ENCODE measurements at places on chromosomes 3 and 15.

- DNase-seq, result no peak
Observed at GRCh38 chr15:34242331-34242710, 17.5 kb downstream of the EMC4 start.

DNA sequence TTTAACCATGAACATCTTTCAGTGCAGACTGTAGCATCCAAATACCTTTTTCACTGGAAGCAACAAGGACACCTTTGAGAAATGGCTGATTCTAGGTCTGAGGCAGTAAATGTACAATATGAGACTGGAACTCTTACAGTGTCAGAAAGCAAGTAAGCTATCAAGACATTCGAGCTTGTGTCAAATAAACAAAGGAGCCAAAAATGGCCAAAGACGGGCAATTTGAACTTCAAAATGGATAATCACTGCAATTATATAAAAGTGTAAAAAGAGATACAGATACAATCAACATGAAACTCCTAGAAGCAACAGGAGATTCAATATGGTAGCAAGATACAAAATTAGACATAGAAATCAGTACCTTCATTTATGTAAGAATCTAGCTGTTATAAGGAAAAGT is 138.5 kb upstream of the CCDC54 start:
- DNase-seq, result no peak

GRCh38 chr3:135503760-135504686 is 461.5 kb upstream of the PPP2R3A start:
- no peak for DNase-seq

- no peak for DNase-seq
Observed at GRCh38 chr3:53075743-53076140, 29.9 kb upstream of the SFMBT1 start.

Data from cortex of kidney (tissue), 1 donor.